EL (cell line): ENCODE measurements at places on chromosomes 13 and 19.

DNA sequence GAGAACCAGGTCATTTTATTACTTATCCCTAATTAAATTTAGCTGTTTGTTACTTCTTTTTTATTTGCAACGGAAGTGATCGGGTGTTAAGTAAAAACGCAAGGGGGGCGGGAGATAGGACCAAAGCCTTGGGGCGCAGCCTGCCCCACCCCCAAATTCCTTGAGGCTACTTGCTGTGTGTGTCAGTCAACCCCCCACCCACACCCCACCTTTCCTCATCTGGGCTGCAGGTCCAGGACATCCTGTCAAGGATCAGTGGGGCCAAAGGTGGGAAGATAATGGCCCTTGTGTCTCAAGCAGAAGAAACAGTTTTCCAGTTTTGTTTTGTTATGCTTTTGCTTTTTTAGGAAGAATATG lies 1.2 kb upstream of the FOXO1 start:
- DNase-seq, result no peak

DNA sequence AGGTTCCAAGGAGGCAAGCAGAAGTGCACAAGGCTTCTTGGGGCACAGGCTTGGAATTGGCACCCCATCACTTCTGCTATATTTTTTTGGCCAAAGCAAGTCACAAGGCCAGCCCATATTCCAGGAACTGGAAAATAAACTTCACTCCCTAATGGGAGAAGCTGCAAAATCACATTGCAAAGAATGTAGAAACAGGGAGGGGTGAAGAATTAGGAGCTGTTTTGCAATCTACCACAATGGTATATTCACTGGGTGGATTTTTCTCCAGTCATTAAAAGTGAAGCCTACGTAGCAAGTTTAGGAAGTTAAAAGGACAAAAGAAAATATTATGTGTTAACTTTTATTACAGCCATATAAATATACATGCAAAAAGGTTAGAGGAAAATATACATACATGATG lies 464.8 kb downstream of the COG6 start:
- DNase-seq, result no peak

DNA sequence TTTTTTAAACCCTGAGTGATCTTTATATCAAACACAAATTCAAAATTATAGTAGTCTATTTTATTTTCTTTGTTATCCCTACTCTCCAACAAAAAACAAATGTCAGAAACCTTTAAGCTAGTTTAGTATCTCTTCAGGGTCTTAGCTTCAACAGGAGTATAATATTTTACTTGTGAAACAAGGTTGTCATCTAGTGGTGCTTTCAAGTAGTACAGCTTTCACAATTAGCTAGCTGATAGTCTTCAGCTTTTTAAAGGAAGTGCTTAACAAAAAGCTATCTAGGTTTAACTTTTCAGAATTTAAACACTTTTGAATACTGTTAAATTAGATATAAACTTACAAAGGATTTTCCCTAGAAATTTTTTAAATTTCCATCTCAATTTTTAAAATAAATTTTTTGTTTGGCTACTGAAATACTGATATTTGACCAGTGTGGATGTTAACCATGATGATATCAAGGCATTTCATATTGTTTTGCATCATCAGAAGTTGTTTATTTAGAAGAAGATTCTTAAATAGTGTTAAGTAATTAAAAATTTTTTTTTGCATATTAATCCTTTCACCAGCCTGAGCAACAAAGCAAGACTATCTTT lies 34.2 kb downstream of the TDRD3 start:
- peak; percentile 59 for DNase-seq

GRCh38 chr13:74904556-74904955 lies 577.4 kb downstream of the TBC1D4 start:
- DNase-seq, result no peak

- DNase-seq, result peak; percentile 23
Measured at GRCh38 chr19:52896431-52897137, 851 bp downstream of the ZNF320 start.
